ENCODE measurements at places on chromosomes 7 and 10.

DNA sequence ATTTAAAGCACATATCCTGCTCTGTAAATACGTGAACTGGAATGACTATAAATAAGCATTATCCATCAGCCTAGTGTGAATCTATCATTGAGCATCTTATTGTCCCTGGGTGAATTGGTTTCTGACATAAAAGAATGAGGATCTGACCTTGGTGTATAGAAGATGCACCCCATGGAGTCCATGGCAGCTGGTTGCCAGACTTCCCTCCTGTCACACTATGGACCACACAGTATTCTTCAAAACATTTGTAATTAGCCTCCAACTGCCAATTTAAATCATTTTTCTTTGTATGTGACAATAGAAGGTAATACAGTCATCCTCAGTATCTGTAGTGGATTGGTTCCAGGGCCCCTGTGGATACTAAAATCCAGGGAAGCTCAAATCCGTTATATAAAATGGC is 238.1 kb upstream of the ZWINT start:
- DNase-seq = no peak

DNA sequence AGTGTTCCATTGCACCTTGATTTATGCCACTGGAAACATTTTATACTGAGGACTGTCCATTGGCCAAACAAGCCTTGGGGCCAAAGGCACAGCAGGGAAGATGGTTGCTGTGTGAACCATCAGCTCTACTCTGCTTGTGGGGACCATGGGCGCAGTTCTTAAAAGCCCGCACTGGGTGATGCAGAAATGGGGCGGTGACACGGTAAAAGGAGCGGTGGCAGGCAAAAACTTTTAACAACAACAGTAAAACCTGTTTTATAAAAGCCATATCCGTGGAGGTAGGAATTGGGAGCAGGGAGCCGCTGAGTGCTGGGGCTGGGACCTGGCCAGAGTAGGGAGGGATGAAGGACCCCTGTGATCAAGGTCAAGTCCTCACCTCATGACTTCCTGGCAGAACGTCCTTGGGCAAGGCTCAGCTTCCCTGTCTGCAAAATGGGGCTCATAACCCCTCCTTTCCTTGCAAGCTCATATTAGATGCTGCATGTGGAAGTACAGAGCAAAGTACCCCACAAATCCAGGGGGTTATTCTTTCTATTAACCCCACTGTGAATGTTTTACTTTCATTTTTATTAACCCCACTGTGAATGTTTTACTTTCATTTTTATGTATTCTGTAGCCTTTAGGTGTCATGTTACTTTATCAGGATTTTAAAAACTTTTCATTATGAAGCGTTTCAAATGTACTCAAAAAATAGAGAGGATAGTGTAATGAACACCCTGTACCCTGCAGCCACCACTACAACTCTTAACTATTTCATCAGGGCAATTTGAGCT is 78.3 kb downstream of the GRK5 start:
- DNase-seq = no peak

- DNase-seq = no peak
These were observed 67.5 kb upstream of the IGFBP3 start for GRCh38 chr7:45988405-45989057.

GRCh38 chr7:96942112-96942511 is 63.2 kb upstream of the DLX6 start:
- DNase-seq = no peak

- DNase-seq = no peak
These were observed 105.4 kb downstream of the ITIH5 start for GRCh38 chr10:7561216-7561893.

DNA sequence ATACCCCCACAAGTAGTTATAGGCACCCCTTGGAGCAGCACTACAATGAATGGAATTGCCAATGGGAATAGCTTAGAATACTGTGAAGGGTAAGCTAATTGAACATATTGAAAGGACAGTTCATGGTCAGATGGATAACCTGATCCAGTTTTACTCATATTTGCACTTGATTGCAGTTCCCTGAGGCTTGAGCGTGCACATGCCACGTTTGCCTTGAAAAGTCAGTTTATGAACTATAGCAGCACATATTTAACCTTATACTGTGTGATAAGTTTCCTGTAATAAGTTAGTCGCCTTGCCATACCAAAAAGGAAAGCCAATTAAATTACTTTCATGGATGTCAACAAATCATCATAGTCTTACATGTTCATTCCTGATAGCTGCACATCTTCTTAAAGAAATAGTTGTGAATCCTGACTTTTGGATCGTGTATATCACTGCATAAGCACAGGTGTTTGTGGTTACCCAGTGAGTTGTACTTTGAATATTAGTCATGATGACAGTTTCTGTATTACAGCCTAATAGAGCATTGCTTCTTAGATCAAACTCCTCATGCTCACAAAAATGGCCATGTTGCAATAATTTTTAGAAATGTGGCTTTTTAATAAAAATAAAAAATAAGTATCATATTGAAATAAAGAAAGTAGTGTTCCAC is 21.6 kb downstream of the DNTT start:
- DNase-seq = no peak

- DNase-seq = no peak
These were observed 20.7 kb upstream of the PRF1 start for GRCh38 chr10:70622981-70623844.

DNA sequence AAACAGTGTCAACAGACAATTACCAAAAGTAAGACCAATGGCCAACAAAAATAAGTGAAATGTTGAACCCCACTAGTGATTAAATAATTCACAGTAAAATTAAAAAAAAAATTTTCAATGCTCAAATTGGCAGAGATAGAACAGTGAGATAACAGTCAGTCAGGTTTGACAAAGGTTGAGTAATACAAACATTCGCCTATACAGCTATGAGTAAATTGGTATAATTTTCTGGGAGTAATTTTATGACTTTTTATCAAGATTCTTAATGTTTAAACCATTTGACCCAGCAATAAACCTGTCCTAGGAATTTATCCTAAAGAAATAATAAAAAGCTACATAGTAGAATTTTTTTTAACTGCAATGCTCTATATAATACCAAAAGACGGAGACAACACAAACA is 64.9 kb upstream of the SHH start:
- no peak for DNase-seq

GRCh38 chr7:131241386-131241785 is 86.3 kb upstream of the MKLN1 start:
- DNase-seq = no peak

DNA sequence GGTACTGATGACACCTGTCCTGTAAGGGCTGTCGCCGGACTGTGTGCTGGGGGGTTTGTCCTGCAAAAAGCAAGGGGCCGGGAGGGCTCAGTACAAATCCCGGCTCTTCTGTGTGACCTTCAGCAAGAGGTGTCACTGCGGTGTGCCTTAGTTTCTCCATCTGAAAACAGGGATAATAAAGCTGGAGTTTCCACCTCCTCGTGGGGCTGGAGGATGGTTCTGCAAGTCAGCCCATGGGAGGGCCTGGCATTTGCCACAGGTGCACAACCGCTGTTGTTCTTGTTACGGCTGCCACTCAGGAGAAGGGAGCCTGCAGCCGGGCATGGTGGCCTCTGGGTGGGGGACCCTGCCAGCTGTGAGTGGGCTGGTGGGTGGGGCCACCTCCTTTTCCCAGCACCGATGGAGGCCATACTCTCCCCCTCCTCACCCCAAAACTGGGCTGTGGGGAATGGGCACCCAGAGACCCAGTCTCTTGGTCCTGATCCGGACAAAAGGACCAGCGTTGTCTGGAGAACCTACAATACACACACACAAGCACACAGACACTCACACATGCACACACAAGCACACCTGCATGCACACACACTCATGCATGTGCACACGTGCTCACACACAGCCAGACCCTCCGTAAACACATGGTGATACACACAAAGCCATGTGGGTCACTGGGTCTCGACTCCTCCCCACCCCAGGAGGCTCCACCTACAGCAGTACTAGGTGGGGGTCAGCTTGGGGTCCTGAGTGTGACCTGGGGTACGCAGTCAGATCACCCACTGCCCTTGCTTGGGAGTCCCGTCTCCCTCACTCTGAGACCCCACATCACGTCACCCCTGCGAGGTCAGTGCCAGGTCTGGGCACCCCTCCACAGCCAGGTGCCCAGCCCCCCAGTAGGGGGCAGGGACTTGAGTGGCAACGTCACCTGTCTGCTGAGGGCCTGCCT is 34.1 kb downstream of the ELFN1 start:
- no peak for DNase-seq

DNA sequence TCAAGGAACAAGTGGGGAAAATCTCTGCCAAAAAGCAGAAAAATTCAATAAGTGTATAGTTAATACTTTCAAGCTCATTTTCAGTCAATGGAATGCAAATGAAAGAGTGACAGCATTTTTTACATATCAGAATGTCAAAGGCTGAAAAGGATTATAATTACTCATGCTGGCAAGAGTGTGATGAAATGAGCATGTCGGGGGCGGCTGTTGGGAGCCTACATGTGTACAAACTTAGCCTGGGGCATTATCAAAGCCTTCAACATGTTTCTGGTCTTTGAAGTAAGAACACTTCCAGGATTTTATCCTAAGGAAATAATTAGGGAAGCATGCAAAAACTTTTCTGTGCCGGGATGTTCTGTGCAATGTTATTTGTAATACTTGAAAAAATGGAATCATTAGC is 221.7 kb upstream of the LYZL1 start:
- DNase-seq = no peak

GRCh38 chr7:98840722-98841121 is 29.1 kb downstream of the TMEM130 start:
- no peak for DNase-seq

DNA sequence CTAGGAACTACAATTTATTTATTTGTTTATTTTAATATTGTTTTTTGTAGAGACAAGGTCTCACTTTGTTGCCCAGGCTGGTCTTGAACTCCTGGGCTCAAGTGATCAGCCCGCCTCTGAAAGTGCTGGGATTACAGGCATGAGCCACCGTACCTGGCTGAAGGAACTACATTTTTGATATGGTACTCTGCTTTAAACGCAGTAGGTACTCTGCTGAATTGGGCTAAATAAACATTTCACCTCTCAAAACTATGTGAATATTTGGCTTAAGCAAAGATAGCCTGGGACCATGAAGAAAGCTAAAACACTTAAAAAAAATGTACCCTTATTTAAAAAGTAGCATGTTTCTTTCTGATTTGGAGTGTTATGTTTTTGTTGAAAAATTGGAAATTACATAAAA is 138.2 kb downstream of the ADK start:
- DNase-seq = no peak

DNA sequence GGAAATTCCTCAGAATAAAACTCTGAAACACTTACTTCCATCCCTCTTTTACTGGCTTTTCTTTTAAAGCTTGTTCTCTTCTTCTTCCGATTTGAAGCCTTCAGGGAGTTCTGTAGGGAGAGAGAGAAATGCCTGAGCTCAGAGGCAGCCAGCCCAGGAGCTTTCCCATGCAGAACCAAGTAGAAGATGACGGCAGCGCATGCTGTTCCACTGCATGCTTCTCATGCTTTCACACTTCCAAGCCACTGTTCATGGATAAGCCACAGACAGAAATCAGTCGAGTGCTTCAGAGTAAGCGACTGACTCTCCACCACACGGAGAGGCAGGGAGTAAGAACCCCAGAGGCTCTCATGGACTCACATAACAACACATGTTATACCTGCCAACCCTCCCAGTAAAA is 237.3 kb downstream of the DGKI start:
- no peak for DNase-seq

- DNase-seq = no peak
These were observed 15.0 kb downstream of the IQCE start for GRCh38 chr7:2573761-2574160.

GRCh38 chr10:17961551-17962422 is 10.1 kb downstream of the SLC39A12 start:
- no peak for DNase-seq

DNA sequence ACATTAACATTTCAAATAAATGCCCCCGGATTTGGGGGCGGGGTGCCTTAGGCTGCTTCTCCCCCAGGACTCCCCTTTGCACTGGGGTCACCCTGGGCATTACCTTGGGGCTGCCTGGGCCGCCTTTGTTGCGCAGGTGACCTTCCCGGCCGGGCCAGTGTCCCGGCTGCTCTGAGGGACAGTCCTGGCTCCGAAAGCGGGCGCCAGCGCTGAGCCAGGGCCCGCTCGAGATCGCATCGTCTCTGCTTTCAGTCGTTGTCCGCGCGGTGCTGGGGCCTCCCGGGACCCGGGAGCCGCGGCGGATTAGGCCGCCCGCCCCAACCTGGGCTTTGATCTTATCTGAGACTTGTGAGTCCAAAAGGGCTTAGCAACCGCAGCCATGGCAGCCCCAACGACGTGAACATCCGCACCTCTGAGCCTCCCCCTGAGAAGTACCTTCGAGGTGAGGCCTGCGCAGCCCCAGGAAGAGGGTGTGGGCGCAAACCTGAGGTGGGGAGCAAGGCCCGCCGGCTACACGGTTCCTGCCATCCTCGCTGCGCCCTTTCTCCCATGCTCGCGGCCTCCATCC is 14.8 kb upstream of the WAPL start:
- DNase-seq = peak; percentile 31

DNA sequence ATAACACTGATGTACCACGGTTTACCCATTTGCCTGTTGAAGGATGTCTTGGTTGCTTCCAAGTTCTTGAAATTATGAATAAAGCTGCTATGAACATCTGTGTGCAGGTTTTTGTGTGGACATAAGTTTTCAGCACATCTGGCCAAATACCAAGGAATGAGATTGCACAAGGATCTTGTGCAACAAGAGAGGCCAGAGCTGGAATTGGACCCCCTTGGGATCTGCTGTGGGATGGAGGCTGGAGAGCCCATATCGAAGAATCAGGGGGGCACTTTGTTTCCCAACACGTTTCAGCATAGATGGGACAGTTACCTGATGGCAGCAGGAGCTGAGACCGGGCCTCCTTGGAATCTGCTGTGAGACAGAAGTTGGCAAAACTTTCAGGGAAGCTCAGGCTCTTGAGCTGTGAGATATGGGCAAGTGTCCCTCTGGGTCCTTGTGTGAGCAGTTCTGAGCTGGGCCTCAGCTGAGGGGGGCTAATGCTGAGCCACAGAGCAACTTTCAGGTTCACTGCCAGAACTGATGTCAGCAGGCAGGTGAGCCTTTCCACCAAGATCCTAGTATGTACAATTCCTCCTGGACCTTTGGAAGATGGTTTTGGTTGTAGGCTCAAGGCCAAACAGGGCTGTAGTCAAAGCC is 115.2 kb upstream of the RAB18 start:
- DNase-seq = no peak

- no peak for DNase-seq
These were observed 28.3 kb downstream of the NRP1 start for GRCh38 chr10:33306126-33306525.

- no peak for DNase-seq
These were observed 608.8 kb downstream of the PARD3 start for GRCh38 chr10:34206078-34206934.

DNA sequence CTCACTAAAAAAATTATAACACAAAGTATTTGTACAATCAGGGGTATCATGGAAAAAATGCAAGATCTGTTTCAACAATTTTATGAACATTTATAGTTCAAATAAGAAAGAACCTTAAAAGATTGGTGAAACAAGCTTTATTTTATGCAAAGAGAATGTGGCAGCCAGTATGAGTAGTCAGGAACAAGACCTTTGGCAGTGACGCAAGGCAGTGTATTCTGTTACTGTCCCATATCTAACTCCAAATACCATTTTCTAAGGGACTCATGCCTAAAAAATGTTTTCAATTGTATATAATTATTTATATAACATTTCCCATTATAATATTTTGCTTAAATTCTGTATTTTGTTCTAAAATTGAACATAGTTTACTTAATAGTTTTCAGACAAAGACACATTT is 19.1 kb upstream of the FAM53B start:
- DNase-seq = no peak

All from stimulated activated CD4-positive, alpha-beta T cell treated with anti-CD3 and anti-CD28 coated beads, Interleukin-4, amount 100 ng/mL, for 4 hours (primary cell).